ENCODE measurements at places on chromosomes 5 and 9. TPM values are rescaled to one million over a fixed set of nuclear protein-coding genes. Genes with fewer than 3 reads are reported as not detected.

The GOLM1 gene
- 56.2 TPM for total RNA-seq

The IFNB1 gene
- total RNA-seq = not detected

DNA sequence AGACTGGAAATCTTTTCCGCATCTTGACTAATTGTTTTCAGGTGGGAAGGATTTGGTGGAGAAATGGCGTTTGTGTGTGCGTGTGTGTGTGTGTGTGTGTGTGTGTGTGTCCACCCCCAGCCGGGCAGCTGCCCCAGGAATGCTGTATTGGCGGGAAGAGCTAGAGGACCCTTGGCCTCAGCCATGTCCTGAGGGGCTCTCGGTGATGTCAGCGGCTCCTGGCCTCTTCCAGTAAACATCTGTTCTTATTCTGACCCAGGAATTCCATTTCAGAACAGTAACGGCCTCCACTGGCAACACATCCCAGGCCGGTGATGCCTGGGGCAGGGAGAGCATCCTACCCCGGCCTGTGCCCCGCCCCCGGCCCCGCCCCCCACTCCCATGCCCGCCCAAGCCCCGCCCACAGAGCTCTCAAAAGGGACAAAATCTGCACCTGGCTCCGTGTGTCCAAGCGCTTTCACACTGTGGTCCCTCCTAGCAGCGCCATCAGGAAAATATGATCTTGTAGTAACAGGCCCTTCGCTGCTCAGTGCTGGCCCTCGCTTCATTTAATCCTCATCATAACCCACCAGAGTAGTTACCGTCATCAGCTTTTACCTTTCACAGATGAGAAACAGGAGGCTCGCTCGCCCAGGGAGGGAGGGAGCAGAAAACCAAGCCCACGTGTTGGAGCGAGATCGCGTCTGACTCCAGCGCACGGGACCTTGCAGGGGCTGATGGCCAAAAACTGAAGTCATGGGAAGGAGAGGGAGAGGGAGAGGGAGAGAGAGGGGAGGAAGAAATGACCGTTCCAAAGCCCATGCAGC lies 18.9 kb downstream of the ADAMTS2 start:
- H3K4me3 ChIP-seq = no peak overlapping the region
- H3K36me3 ChIP-seq = no peaks in the 10 kb centered on the region
- no peak for DNase-seq
- no peaks in the 10 kb centered on the region for H3K4me1 ChIP-seq
- H3K27me3 ChIP-seq = peaks cover 61% of the 10 kb centered on the region

- no peak for DNase-seq
- H3K4me3 ChIP-seq = no peak overlapping the region
- no peak overlapping the region for H3K27ac ChIP-seq
- no peaks in the 10 kb centered on the region for H3K27me3 ChIP-seq
- H3K4me1 ChIP-seq = no peaks in the 10 kb centered on the region
- H3K36me3 ChIP-seq = no peaks in the 10 kb centered on the region
These were observed 145.1 kb upstream of the PANK3 start for GRCh38 chr5:168724227-168724626.

The WASHC1 gene
- 21.7 TPM for total RNA-seq

GRCh38 chr9:136044207-136044970 lies 50.7 kb downstream of the NACC2 start:
- H3K27me3 ChIP-seq = no peaks in the 10 kb centered on the region
- H3K36me3 ChIP-seq = peaks cover 2% of the 10 kb centered on the region
- H3K4me1 ChIP-seq = no peaks in the 10 kb centered on the region
- DNase-seq = no peak
- H3K27ac ChIP-seq = no peak overlapping the region

DNA sequence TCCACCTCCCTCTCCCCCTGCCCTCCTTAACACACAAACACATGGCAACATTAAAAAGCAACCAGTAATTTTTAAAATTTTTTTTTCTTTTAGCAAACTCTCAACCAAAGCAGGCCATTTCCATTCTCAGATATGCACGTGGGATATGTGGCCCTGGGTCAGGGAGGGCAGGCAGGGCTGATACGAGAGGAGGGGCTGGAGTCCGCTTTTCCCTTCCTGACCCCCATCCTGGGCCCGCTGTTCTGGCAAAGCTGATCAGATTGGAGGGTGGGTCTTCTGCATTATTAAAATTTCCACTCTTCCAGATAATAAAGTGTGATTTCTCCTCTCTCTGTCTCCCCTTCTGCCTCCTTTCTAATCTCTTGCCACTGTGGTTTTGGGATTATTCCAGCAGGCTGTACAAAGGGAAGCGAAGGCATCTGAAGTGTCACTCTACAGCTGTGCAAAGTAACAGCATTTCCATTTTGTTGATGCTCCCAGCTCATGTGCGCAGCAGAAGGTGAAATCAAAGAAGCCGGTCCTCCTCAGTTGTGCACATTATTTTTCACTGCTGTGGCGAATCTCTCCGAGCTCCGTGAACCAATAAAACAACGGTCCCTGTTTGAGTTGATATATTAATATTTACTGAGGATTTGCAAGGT lies 12.0 kb downstream of the IRX1 start:
- H3K27ac ChIP-seq = no peak overlapping the region
- no peak for DNase-seq
- H3K36me3 ChIP-seq = no peaks in the 10 kb centered on the region

DNA sequence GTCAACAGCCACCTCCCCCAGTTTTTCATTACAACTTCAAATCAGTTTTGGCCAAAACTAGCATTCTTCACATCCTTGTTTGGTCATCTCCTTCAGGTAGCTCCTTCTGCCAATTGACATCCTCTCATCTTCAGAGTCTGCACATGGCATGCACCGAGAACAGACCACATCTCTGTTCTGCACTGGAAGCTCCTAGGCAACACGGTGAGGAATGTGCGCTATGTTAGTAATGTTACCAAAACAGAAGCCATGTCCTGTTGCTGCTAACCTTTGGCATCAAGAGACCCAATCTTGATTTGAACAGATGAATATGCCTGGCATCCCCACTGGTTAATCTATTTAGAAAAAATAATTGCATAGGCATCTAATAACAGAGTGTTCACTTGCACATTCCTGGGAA lies 5.1 kb upstream of the HK3 start:
- no peak overlapping the region for H3K27ac ChIP-seq
- no peaks in the 10 kb centered on the region for H3K27me3 ChIP-seq
- peaks cover 57% of the 10 kb centered on the region for H3K36me3 ChIP-seq
- DNase-seq = no peak
- no peaks in the 10 kb centered on the region for H3K4me1 ChIP-seq

- DNase-seq = peak; percentile 20
- H3K36me3 ChIP-seq = no peaks in the 10 kb centered on the region
- H3K4me3 ChIP-seq = no peak overlapping the region
- H3K4me1 ChIP-seq = peaks cover 34% of the 10 kb centered on the region
- H3K27me3 ChIP-seq = no peaks in the 10 kb centered on the region
- H3K27ac ChIP-seq = peak overlapping the region; percentile 61
These were observed 2.2 kb downstream of the DNAJB5 start for GRCh38 chr9:34991607-34992375.

- no peaks in the 10 kb centered on the region for H3K36me3 ChIP-seq
- peak overlapping the region; percentile 89 for H3K4me3 ChIP-seq
- H3K4me1 ChIP-seq = 0 out of 2 replicates have a peak, but pooled peaks cover 8% of the 10 kb centered on the region
- no peak for DNase-seq
- no peak overlapping the region for H3K27ac ChIP-seq
- H3K27me3 ChIP-seq = no peaks in the 10 kb centered on the region
These were observed 3.2 kb upstream of the NR4A3 start for GRCh38 chr9:99818500-99818899.

The IFNK gene
- total RNA-seq = not detected

DNA sequence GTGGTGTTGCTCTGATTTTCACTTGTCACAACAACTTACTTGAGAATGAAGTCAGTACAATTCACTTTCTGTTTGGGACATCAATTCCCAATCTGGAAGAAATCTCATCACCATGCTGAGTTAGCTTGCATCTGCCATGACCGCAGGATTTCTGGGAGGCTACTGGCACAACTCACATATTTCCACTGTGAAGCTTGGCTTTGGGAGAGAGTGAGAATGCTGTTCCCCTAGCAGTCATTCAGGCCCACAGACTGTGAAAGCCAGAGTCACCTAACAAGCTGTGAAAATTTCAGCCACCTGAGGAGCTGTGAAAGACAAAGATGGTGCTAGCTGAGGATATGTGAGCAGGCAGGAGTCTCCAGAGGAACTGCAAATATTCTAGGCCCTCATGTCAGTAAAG lies 365.2 kb upstream of the TUSC1 start:
- H3K4me3 ChIP-seq = no peak overlapping the region
- no peaks in the 10 kb centered on the region for H3K27me3 ChIP-seq
- no peaks in the 10 kb centered on the region for H3K36me3 ChIP-seq
- no peak overlapping the region for H3K27ac ChIP-seq

The ANKRD31 gene
- total RNA-seq = 0.26 TPM

The GABRB2 gene
- not detected for total RNA-seq

- H3K27ac ChIP-seq = no peak overlapping the region
- H3K4me3 ChIP-seq = no peak overlapping the region
- H3K27me3 ChIP-seq = no peaks in the 10 kb centered on the region
- H3K36me3 ChIP-seq = no peaks in the 10 kb centered on the region
These were observed 10.4 kb upstream of the ANP32B start for GRCh38 chr9:97972753-97973152.

DNA sequence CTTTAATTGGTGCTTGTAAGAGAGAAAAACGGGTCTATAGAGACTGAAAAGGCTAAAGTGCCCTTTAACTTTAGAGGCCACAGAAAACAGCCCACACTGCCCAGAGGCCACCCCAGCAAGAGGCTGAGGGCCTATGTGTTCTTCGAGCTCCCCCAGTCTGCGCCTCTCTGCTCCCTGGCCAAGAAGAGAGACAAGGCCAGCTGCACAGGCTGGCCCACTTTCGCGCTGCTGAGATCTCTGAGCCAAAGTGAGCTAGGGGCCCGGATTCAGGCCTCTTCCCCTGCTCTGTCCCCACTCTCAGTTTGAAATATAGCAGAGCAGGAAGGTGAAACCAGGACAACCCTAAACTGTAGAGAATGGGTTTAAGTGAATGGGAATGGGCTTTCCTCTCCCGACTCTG lies 132.0 kb upstream of the TRIM32 start:
- no peaks in the 10 kb centered on the region for H3K4me1 ChIP-seq
- H3K36me3 ChIP-seq = no peaks in the 10 kb centered on the region
- no peak overlapping the region for H3K4me3 ChIP-seq
- no peak for DNase-seq
- no peaks in the 10 kb centered on the region for H3K27me3 ChIP-seq
- H3K27ac ChIP-seq = no peak overlapping the region

GRCh38 chr5:168726342-168726741 lies 147.2 kb upstream of the PANK3 start:
- no peak for DNase-seq
- H3K36me3 ChIP-seq = no peaks in the 10 kb centered on the region
- H3K4me1 ChIP-seq = no peaks in the 10 kb centered on the region
- no peak overlapping the region for H3K4me3 ChIP-seq
- H3K27ac ChIP-seq = no peak overlapping the region

DNA sequence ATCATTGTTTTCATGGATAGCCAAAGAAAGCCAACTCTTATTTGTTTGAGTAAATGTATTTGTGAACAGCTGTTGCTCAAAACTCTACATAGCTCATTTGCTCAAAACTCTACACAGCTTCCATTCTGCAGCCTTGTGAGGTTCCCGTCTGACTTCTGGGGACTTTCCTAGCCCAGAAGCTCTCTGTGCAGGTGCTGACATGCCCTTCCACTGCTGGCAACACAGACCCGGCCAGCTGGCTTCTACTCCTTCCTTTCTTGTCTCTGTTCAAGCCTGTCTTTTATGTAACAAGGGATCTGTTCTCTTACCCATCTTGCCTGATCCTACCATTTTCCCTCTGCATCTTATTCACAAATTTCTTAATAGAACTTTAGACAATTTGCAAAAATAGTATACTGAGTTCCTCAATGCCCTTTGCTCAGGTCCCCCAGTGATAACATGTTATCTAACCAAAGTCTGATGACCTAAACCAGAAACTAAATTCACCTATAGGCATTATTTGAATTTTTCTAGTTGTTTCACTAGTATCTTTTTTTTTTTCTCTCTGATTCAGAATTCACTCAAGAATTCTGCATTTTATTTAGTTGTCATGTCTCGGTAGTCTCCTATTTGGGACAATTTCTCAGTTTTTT lies 556.5 kb upstream of the SEMA6A start:
- no peaks in the 10 kb centered on the region for H3K4me1 ChIP-seq
- no peaks in the 10 kb centered on the region for H3K36me3 ChIP-seq
- no peak overlapping the region for H3K27ac ChIP-seq
- H3K4me3 ChIP-seq = no peak overlapping the region
- no peak for DNase-seq

The SLC27A6 gene
- total RNA-seq = not detected

The C5orf58 gene
- total RNA-seq = not detected

GRCh38 chr5:109326919-109327318 lies 82.9 kb downstream of the PJA2 start:
- H3K27me3 ChIP-seq = no peaks in the 10 kb centered on the region
- DNase-seq = no peak
- no peaks in the 10 kb centered on the region for H3K36me3 ChIP-seq
- no peak overlapping the region for H3K27ac ChIP-seq
- no peak overlapping the region for H3K4me3 ChIP-seq

DNA sequence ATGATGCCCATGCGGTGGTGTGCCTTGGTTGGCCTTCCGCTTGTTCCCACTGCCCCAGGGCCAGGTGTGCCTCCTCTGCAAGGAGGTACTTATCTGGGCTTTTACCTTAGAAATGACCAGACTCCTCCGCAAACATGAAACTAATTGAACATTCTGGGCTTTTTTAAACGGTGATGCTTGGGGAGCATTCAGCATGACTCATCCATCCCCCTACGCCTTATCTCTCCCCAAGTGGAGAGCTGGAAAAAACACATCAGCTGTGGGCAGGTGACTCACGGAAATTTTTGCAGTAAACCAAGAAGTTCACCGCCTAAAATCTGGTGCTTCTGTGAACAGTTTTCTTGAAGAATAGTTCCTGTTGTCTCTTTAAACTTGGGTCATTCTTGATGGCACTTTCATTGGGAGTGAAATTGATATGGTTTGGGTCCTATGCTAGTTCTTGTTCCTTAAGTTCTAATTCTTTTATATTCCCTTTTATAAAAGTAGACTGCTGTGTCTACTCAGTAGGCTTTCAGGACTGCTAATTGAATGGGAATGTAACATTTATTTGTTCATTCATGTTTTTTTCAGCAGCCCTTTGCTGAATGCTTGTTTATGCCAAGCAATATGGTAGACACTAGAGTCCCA lies 39.6 kb downstream of the SFXN1 start:
- peaks cover 19% of the 10 kb centered on the region for H3K36me3 ChIP-seq
- no peak overlapping the region for H3K27ac ChIP-seq
- peak; percentile 5 for DNase-seq
- no peak overlapping the region for H3K4me3 ChIP-seq
- H3K27me3 ChIP-seq = no peaks in the 10 kb centered on the region
- no peaks in the 10 kb centered on the region for H3K4me1 ChIP-seq

- H3K4me1 ChIP-seq = peaks cover 9% of the 10 kb centered on the region
- no peak for DNase-seq
- H3K36me3 ChIP-seq = no peaks in the 10 kb centered on the region
These were observed 30.4 kb upstream of the FYB1 start for GRCh38 chr5:39249564-39250274.

The SLC45A2 gene
- total RNA-seq = not detected
